Activated T-cell treated with anti-CD3 and anti-CD28 coated beads, Interleukin-2, amount 50 U/mL, for 48 hours (primary cell): ENCODE measurements at places on chromosomes 4 and X.

DNA sequence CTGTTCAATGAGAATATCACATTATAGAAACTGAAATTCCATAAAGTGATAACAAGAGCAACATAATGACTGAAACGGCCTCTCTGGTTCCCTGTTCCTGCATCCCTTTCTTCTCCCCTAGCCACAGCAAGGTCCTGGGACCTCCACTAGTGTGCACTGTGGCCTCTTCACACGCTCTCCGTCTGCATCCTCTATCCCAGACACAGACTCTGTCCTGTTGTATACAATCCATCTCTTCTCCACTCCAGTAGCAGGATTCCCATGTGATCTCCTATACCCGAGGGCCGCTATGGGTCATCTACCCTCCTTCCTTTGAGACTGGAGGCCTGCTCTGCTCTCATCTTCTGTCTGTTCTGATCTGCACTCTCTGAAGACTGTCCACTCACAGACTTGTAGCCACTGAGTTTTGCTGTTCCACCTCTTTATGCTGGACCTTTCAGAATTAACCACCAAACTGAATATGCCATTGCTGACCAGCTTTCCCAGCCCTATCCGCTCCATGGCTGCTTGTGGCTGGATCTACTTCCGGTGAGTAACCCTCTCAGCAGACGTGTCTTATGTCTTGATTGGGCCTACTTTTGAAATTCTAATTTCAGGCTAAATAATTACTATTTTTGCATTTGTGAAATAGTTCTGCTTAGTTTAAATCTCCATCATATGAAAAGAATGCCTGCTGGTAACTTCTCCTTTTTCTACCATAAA is 105.1 kb upstream of the NAP1L5 start:
- no peak for DNase-seq

- DNase-seq = no peak
Observed at GRCh38 chrX:154834562-154834961, at the start of gene SMIM9. Gene SMIM9 (minus strand): TSS chrX:154834662. CDS start chrX:154830856, 3,806 bp downstream.

DNA sequence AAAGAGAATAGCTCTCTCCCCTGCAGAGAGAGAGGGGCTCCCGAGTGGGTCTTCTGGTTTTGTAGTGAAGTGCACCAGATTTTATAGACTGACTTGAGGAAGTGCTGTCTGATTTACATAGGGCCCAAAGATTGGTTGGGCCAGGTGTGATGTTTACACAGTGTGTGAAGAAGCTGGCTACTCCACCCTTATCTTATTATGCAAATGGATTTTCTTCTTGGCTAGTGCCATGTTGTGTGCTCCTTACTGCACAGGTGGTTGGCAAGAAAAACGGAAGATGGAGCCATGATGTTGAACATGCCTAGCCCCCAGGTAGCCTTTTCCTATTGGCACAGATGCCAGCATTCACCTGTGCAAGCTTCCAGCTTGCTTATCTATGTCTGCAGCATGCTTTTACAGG is 112.4 kb upstream of the ARHGAP24 start:
- no peak for DNase-seq

DNA sequence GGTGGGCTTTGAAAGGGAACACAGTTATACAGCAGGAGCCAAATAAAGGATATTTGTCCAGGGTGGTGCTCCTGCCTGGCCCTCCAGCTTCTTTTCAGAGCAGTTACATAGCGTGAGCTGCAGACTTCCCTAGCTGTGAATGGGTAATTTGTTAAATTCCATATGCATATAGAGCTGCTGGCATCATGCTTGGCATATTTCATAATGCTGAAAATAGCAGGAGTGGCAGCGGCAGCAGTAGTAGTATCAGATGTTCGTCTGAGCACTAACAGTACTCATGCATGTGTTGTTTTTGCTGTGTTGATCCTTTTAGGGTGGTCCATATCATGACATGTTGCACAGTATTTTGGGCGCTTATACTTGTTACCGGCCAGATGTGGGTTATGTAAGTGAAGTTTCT is 33.6 kb upstream of the TADA2B start:
- DNase-seq = no peak

DNA sequence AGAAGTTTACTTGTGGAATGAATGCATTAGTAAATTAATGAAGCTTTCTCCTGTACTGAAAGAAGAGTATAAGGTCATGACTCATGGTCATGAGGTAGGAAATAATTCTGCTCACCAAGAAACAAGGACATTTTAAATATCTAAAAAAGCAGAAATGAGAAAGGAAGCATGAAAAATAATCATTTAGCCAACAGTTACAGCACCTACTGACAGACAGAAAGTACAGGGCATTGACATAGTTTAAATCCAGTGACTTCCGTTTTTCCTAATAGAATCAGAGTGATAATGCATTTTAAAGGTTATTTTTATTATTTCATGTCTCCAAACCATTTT is 30.5 kb upstream of the ACSL1 start:
- DNase-seq = no peak

- DNase-seq = no peak
Observed at GRCh38 chrX:50613846-50614245, 143.2 kb upstream of the DGKK start.

DNA sequence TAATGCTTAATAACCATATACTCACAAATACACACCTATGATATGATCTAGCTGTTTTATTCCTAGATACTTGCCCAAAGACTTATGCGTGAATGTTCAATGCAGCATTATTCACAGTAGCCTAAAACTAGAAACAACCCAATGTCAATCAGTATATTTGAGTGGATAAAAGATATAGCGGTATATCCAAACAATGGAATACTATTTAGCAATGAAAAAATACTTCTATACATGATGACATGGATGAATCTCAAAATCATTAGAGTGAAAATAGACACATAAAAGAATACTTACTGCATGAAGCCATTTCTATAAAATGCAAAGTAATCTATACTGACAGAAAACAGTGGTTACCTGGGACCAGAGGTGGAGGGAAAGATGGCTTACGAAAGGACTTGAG is 108.1 kb downstream of the RAP1GDS1 start:
- no peak for DNase-seq

- no peak for DNase-seq
Observed at GRCh38 chr4:7524064-7524682, 89.4 kb upstream of the PSAPL1 start.

DNA sequence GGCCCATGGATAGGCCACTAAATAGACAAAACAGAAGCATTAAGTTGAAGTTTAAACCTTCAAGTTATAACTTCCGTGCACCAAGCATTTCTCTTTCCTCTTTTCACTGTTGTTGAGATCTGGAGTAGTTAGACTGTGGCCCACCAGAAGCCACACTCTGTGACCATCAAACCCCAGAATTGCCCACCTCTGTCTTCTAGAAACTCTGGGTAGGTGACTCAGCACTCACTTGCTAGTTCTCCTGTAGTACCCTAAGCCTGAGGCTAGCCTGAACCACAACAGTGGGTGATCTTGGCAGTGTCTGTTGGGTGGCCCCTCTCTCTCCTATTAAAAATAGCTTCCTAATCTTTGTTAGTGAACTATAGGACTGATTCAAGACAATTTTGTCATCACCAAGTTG is 24.6 kb upstream of the CD40LG start:
- DNase-seq = peak; percentile 56

- DNase-seq = no peak
Observed at GRCh38 chrX:9957743-9958142, 9.4 kb upstream of the CLDN34 start.

GRCh38 chr4:168337550-168337940 is 19.0 kb upstream of the DDX60 start:
- DNase-seq = no peak

DNA sequence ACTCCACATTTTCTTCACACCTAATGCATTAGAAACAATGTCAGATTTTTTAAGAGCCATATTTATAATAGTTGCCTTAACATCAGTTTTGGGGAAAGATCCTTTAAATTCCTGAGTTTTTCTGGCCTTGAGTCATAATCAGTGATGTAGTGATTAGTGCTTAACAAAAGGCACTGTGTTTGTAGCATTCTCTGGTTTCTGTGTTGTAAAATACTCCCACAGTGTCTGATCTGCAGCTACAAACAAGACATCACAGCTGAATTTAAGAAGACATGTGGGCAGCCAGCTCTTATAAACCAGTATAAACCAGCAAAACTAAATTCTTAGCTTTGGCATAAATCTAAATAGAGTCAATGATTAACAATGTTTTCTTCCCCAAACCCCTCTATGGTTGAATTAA is 233.8 kb downstream of the FSTL5 start:
- DNase-seq = no peak

DNA sequence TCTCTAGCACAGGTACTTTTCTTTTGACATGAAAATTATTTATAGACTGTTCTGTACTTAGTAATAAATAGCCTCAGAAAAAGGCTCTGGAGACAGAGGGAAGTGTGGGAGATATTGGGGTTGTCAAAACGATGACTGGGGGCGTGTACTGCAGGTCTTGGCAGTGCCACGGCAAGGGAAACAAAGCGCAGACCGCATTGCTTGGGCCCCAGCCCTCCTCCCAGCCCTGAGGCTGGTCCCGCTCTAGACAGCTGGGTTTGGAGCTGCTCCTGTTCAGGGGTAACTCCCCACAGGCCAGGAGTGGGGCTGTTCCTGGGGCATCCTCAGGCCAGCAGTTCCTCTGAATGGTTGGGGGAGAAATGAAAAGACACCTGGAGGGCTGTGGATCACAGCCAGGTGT is 131.7 kb downstream of the RASL11B start:
- no peak for DNase-seq

DNA sequence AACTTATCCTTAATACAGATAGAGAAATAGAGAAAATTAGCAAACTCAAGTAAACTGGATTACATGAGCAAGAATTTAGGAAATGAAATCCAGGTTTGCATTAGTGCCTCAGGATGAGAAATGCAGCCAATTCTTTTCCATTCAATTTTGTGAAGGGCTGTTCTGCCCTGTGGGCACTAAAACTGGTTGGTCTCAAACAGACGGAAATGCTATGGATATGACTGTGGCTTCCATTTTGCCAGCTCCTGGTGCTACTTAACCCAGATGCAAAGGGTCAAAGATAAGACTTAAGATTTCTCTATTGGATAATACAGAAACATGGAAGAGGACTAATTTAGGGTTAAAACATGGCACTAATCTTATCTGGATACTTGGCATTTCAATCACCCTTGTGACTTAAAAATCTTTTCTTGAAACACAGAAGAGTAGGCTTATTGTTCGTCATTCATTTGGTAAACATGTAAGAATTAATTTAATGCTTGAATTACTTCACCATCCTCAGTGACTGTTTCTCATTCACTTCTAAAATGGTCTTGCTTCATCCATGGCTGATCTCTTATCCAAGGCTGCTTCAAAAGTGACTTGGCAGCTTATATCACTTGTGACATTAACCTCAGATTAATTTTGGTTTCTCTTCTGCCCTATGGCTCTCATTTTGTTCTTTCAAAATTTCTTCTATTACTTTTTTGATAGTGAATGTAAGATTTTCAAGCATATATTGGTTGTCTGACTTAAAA is 1008.7 kb downstream of the GLUD2 start:
- no peak for DNase-seq

DNA sequence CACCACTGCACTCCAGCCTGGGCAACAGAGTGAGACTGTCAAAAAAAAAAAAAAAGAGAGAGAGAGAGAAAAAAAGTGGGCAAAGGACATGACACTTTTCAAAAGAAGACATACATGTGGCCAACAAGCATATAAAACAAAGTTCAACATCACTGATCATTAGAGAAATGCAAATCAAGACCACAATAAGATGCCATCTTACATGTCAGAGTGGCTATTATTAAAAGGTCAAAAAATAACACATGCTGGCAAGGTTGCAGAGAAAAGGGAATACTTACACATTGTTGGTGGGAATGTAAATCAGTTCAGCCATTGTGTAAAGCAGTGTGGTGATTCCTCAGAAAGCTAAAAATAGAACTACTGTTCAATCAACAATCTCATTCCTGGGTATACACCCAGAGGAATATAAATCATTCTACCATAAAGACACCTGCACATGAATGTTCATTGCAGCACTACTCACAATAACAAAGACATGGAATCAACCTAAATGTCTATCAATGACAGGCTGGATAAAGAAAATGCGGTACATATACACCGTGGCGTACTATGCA is 94.9 kb upstream of the TRIM2 start:
- no peak for DNase-seq

- DNase-seq = no peak
Observed at GRCh38 chr4:152516156-152516555, 19.7 kb downstream of the FBXW7 start.

- DNase-seq = no peak
Observed at GRCh38 chr4:21209860-21210259, 509.6 kb downstream of the PACRGL start.

GRCh38 chrX:2799369-2799768 is 29.4 kb upstream of the GYG2 start:
- DNase-seq = no peak

GRCh38 chr4:158958489-158959270 is 144.2 kb upstream of the RAPGEF2 start:
- DNase-seq = no peak

- DNase-seq = no peak
Observed at GRCh38 chr4:153082322-153083301, 121.6 kb upstream of the TRIM2 start.
